Cortex of kidney (tissue), 1 donor: ENCODE measurements at places on chromosomes 2 and 18.

DNA sequence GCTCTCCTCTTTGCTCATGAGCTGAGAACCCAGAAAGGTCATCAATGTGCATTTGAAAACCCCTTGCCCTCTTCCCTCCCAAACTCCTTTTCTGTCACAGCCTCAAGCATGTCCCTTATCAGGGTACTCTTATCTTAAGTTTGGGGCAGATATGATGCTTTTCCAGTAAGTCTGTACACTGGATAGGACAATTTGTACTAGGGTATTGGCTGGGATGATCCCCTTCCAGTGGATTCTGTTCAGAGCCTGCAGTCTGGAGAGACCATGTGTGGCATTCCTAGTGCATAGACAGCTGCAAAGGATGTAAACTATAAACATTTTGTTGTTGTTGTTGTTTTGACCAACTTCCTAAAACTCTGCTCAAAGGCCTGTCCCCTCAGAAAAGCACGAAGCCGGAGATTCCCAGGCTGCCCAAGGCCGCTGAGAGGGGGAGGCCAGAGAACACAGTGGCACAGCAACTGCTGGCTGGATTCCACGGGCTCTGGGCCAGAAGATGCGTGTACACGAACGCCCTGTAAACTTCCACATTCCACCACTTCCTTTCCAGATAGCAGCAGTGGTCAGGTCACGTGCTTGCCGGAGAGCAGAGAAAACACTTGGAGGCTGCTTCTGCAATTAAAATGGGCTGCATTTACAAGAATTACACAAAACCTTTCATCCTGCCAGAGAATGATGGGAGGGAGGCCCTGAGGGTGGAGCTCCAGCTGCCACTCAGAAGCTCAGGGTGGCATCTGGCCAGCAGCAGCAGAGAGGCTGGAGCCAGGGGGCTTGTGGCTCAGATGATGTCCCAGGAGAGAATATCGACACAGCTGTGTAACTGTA is 42.1 kb downstream of the BMP10 start:
- no peak for DNase-seq

GRCh38 chr18:79397247-79397829 is 1.6 kb downstream of the NFATC1 start:
- no peak for DNase-seq

DNA sequence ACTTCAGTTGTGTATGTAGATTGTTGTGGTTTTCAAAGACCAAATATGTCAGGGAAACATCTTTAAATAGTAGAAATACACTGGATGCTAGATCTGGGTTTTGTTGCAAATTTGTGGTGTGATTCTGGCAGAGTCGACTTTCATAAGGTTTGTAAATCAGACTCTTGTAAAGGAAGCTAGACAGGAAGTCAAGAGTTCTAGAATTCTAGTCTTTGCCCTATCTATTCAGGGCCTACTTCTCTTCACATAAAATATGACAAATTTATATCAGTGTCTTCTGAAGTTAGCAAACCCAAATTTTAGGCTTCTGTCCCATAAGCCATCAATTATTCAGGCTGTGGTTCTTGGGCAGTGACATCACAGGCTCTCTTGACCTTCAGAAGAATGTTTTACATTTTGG is 1579.2 kb upstream of the PIK3C3 start:
- DNase-seq = no peak

GRCh38 chr2:173931751-173932150 is 33.4 kb downstream of the SP3 start:
- no peak for DNase-seq

GRCh38 chr2:197195518-197195917 is 115.1 kb downstream of the ANKRD44 start:
- DNase-seq = no peak
